ENCODE measurements at places on chromosomes 16 and 17.

DNA sequence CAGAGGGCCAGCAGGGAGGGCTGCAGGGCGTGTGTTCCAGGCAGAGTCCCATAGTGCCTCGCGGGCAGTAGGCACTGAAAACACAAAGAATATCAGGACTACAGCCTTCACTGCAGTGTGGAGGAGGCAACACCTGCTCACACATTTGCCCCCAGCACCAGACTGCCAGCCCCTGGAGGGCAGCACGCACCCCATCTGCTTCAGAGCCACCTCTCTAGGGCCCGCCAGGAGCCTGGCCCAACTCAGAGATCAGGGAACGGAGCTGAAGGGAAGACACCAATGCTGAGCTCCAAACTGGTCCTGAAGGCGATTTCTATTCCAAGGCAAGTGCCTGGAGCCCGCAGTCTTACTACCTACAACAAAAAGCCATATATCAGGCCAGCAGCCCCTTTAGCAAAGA, 130.3 kb downstream of the ZNF423 start:
- DNase-seq: no peak

GRCh38 chr16:27701381-27701780, 151.4 kb downstream of the KATNIP start:
- DNase-seq: no peak

GRCh38 chr16:20849589-20850390, 43.5 kb downstream of the REXO5 start:
- DNase-seq: peak; percentile 51

GRCh38 chr16:30785126-30786106, 1.6 kb downstream of the ZNF629 start:
- no peak for DNase-seq

- DNase-seq: no peak
These were observed 1.6 kb downstream of the CTCF start for GRCh38 chr16:67563708-67564468.

DNA sequence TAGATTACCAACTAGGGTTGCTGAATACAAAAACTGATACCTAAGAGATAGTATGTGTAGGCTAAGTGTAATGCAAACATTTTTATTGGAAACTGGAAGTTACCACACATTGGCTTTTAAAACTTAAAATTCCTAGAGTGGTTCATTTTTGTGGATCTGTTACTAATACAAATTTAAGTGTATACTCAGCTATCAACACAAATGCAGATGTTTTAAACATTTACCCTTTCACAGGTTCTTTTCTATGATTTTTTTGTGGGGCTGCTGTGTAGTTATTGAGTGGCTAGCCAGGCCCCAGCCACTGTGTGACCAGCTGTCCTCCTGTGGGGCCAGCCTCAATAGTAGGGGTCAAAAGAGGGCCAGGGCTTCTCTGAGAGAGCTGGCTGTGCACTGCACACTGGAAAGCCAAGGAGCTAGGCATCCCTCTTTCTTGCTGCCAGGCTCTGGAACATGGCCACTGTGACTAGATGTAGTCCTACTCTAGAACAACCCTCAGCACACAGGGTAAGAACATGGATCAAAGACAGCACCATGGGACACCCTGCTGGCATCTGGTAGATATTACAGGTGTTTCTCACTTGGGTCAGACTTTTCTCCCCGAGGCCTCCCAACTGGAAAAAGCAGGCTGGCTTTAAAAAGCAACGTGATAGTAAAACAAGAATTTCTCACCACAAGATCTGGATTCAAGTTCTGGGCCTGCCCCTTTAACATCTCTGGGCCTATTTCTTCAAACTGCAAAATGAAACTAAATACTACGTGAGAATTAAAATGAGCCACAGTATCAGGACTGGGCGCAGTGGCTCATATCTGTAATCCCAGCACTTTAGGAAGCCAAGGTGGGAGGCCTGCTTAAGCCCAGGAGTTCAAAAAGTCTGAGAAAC, 7.3 kb upstream of the VEZF1 start:
- peak; percentile 61 for DNase-seq

- DNase-seq: peak; percentile 50
These were observed 191.8 kb downstream of the PRKCA start for GRCh38 chr17:66494023-66494803.

GRCh38 chr16:7548796-7549318, 216.2 kb downstream of the RBFOX1 start:
- no peak for DNase-seq

GRCh38 chr17:82390860-82391435, 19.4 kb downstream of the UTS2R start:
- no peak for DNase-seq

- DNase-seq: no peak
These were observed 26.8 kb upstream of the PIK3R6 start for GRCh38 chr17:8894202-8894671.

GRCh38 chr16:55876854-55877253, 1.7 kb upstream of the CES5A start:
- no peak for DNase-seq

DNA sequence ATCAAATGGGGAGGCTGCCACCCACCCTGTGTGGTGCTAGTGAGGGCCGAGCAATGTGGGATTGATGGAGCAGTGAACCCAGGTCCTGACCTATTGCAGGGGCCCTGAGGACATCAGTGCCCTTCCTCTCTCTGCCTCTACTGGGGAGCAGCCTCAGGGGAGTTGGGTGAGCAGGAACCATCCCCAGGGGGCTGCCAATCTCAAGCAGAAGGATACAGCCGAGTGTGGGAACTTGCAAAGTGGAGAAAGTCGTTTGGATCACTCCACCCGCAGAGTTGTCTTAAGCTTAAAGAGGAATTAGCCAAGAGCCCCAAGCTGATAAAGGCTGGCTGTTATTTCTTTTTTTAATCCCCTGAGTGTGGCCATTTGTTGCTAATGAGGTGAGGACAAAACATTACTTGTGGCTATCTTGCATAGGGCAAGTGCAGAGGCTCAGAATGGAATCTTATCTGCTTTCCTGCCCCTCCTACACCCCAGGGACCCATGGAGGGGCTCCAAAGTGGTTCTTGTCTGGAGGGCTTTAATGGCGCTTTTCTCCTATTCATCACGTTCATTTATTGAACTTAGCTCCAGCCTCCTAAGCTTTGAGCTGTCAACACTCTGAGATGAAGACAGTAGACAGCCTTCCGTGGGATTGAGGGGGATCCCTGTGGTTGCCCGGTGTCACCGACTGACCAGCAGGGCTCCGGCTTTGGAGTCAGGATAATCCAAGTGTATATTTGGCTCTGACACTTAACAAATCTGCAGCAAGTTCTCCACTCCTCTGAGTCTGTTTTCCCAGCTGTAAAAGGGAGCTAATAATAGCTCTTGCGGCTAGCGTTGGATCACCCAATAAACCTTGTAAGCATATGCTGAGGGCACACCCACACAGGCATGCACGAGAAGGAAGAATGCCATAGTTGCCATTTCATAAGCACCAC, 45.1 kb downstream of the MYH11 start:
- DNase-seq: peak; percentile 20

DNA sequence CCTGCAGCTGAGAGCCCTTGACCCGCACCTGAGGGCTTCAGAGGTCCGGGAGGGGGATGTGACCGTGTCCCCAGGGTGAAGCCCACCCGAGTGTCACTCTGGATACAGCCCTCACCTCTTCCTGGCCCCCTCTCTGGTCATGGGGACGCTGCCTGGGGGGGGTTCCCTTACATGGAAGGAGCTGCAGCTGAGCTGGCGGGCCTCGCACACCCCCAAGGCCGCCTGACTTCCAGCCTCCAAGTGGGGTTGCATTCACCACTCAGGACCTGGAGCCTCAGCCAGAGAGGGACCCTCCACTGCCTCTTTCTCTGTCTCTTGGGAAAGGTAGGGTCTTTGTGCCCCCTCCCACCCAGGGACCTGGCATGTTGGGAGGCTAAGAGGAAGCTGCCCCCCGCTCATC, 284.6 kb downstream of the SEC14L1 start:
- no peak for DNase-seq

DNA sequence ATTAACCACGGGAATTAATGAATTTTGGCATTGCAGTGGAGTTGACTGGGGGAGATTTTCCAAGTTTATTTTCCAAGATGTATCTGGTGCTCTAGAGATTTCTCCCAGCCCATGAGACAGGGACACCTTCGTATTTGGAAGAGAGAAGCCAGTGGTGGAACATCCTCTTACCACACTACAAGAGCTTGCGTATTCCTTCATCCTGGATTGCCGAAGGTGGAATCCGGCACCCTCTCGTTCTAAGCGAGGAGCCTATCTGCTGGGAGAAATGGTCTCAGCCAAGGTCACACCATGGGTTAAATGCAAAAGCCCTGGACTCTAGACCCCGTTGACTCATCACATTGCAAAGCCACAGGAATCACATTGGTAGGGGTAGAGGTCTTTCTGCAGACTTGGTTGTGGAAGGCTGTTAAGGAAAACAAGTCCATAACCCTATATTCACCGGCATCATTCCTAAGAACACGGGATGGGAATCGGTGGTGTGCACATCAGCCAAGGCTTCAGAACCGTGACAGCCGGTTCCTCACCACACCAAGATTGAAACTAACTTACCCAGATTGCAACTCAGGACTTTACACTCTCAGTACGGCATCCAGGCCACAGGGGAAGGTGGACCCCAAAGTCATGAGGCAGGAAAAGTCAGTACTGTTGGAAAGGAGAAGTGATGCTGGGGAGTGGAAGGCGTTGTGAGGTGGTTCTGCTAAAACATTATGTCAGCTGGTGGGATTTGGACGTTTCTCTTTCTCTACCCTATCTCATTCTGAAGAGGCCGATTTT, 259.8 kb downstream of the CPPED1 start:
- no peak for DNase-seq

DNA sequence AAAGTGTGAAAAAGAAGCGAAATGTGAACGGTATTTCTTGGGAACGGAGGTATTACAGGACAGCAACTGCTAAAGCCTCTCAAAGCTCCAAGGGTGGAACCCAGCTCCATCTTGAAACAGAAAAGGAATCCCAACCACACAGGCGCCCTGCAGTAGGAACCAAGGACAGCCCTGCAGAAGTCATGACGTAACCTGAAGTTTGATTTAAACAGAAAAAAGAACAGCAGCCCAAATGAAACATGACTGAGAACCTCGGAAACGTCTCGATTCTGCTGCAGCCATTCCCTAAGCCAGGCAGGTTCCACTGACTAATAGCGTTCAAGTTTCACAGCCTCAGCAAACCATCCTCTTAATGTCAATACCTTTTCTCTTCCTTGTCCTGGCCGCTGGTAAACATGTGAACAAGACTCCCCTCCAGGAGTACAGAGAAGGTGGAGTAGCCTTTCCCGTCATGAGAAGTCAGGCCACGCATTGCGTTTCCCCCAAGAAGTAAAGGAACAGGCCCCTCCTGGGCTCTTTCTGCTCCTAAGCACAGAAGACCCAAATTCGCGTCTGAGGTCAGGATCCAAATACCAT, 20.1 kb downstream of the SIAH1 start:
- DNase-seq: no peak

DNA sequence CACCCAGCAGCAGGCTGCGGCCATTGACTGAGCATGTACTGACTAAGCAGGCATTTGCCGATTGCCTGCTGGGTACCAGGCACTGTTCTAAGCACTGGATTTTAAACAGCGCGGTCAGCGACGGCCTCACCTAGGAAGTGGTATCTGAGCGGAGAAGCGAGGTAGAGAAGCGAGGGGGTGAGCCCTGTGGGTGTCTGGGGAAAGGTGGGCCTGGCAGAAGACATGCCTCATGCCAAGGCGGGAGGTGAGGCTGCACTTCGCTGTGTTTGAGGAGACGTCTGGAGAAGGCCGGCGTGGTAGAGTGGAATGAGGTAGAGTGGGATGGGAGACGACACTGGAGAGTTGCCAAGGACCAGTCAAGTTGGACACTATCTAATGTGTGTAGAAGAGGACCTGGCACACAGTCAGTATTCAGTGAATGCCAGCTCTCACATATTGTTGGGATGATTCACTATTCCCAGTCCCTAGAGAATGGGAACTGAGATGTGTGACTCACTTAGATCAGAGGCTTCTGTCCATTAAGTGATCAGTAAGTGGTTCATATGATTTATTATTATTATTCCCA, 14.4 kb downstream of the SYCE1L start:
- peak; percentile 53 for DNase-seq

GRCh38 chr16:85836706-85837582, 37.4 kb downstream of the COX4I1 start:
- no peak for DNase-seq

DNA sequence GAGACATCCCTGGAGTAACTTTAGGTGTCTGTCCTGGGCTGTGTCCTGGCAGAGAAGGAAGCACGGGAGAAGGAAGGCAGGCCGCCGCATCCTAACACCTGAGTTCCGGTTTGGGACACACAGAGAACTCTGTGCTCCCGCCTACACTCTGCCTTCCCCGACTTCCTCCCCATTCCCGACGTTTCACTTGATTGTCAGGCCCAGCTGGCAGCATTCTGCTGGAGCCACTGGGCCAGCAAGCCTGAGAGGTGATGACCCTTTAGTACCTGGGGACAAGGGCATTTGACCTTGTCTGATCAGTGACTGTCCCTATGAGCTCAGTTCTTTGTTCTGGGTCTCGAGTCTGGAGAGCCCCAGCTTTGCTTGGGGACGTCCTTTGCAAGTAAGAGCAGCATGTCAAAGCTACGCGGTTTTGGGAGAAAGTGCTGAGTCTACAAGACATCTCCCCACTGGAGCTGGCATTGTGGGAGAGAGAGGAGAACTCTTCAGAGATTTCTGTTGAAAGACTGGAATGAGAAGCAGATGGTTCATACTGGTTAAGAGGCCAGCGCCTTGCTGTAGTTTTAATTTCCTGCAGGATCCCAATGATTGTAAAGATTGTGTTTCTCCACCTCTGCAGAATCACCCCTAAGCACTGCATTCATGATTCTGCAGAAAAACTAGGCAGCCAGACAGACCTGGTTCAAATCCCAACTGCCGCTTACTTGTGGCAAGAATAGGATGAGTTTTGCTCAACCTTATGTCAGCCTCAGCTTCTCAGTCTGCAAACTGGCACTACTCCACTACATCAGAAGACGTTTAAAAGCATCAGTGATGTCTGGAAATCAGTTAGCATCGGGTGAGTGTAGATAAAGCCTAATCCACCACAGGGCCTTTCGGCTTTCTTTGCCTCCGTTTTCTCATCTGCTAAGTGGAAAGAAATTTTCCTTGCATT, 20.6 kb downstream of the ABAT start:
- no peak for DNase-seq

DNA sequence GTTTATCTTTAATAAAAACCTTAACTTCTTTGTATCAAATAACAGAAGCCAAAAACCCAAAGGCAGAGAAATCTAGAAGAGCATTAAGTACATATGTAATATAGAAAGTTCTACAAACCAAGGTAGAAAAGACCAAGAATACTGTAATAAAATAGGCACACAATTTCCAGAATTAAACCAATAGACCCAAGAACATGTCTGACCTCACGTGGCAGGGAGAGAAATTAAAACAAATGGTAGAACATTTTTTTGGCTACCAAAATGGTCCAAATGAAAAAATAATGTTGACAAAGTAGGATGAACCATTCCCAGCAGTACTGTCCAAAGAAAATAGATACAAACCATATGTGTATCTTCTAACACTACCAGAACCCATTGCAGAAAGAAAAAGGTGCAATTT, 183.5 kb downstream of the CPPED1 start:
- no peak for DNase-seq

DNA sequence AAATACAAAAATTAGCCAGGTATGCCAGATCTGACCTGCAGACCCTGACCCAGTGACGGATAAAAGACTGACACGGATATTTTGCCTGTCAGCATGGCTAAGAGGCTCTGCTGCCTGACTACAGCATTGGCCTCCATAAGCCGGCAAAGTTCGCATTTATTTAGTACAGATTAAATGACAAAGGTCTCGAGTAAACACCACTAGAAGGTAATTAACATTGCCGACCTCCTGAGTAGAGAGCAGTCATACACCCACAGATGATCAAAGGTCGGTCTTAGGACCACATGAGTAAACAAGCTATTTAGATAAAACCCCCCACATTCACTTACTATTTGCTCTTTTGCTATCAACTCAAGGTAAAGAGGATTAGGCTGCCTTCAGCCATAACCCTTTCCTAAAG, 55.7 kb downstream of the KNOP1 start:
- no peak for DNase-seq

- DNase-seq: peak; percentile 57
These were observed 63.1 kb downstream of the MYO18A start for GRCh38 chr17:29116804-29117753.
